IMR-90 (cell line): ENCODE measurements at places on chromosomes 2 and 18. TPM values are rescaled to one million over a fixed set of nuclear protein-coding genes. Genes with fewer than 3 reads are reported as not detected.

Gene TWIST2
- total RNA-seq = 9.3 and 14.7 TPM in 2 replicates

Gene MC2R
- total RNA-seq = not detected in 2 replicates

Gene NEU4
- not detected in 2 replicates for total RNA-seq

Gene AFG3L2
- 37.6 and 65.5 TPM in 2 replicates for total RNA-seq
